ENCODE measurements at places on chromosomes 5 and 9.

GRCh38 chr5:17897776-17898175 is 263.5 kb downstream of the TAF11L14 start:
- DNase-seq, result no peak

DNA sequence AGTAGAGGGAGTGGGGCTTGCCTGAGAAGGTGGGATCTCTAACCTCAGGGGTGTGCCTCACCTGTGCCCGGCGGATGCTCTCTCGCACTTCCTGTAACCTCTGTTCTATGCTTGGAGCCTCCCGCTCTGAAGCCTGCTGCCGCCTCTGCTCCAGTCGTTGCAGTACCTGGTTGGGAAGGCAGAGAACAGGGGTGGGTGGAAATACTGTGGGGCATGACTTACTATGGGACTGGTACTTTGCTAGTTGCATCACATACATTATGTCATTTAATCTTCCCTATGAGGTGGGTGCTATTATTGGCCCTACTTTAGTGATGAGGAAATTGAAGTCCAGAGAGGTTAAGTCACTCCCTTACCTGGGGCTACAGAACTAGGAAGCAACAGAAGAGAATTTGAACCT is 5.2 kb downstream of the FCHSD1 start:
- no peak for DNase-seq

DNA sequence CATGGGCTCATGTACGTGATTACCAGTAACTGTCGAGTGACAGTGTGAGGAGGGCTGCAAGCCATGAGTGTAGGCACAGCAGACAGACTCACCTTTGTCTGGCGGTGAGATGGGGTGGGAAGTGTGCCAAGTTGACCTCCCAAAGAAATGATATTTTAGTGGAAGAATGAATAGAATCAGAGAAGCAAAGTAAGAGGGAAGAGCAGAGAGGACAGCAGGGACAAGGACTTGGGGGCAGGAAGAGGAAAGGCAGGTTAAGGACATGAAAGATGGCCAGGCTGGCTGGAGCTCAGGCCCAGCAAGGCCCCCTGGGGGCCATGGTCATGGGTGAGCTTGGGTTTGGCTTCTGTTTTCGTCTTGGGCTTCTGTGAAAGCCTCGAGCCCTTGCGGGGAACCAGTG is 20.2 kb downstream of the TGFBI start:
- DNase-seq, result no peak

DNA sequence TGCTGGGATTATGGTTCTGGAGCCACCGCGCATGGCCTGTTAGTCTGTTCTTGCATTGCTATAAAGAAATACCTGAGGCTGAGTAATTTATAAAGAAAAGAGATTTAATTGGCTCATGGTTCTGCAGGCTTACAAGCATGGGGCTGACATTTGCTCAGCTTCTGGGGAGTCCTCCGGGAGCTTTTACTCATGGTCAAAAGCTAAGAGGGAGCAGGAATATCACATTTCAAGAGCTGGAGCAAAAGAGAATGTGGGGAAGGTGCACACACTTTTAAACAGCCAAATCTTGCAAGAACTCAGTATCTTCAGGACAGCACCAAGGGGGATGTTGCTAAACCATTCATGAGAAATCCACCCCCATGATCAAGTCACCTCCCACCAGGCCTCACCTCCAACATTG is 12.1 kb downstream of the JAK2 start:
- no peak for DNase-seq

DNA sequence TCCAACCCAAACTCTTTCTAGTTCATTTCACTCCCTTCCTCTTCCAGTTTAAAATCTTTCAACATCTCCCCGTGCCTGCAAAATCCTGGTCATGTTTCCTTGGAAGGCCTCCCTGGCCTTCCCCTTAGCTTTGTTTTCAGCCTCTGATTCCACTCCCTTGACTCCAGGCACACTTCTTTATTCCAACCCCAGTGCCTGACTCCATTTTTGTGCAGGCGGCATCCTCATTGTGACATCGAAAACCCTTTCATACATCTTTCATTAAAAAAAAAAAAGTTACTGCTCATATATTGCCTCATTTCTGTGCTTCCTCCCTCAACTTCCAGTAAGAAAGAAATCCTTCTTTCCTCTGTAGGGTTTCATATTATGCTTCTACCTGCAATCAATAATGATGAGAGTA is 7.1 kb upstream of the TNFSF8 start:
- DNase-seq, result no peak

- DNase-seq, result peak; percentile 27
Measured at GRCh38 chr9:91146391-91147019, 215.2 kb downstream of the AUH start.

DNA sequence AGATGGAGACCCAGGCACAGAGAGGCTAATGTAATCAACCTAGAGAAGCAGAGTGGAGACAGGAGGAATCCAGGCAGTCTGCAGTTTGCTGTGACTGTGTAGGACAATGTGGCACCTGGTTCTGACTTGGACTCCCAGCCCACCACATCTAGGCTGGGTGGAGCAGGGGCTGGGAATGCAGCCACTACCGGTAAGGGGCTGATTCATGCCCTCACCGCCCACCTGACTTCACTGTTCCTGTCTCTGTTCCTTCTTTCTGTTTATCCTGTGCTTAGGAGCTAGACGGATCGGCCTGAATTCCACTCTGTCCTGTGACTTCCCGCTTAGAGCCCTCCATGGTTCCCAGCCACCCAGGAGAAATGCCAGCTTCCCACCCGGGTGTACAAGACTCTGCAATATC is 2.6 kb downstream of the PDLIM4 start:
- DNase-seq, result peak; percentile 76

DNA sequence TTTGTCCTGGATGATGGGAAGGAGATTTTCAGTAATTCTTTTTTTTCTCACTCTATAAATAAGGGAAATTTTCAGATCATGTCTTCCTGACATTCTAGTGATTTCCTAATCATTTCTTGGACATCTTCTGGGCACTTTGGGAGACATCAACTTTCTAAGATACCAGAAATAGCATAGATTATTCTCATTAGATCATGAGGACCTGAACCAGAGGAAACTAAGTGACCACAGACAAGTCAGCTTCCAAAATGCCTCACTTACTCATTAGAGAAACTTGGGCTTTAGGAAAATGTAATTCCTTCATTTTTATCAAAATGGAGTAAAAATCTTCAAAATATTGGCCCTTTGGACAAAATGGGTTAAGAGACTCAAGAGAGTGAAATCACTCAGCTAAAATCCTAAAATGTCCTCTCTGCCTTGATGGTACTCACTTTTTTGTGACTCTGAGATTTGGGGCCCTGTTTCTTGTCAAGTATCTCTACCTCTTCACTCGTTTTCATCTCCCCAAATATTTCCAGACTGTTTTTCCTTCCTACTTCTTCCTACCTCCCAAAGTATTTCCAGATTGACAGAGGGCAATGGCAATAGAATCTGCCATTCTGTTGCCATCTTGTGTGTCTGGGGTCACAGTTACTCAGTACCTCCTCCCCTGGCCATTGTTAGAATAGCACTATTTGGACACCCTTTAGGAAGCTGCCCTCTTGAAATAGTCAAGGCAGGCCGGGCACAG is 194.5 kb downstream of the NR3C1 start:
- DNase-seq, result peak; percentile 57

DNA sequence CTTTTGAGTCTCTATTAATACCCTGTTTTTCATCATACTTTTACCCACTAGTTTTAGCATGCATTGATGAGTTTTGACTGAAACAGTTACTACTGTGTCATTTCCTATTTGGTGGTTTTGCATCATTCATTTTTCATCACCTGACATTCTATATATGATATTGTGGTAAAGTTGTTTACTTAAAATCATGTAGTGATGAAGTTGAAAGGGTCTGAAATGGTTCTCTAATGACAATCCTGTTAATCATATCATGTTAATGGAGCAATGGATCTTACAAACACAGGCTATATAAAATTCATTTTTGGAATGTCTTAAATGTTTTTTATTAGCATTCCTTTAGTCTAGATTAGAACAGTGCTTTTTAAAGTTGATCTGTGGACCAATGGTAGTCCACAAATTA is 84.1 kb downstream of the ERBIN start:
- DNase-seq, result peak; percentile 14

- DNase-seq, result no peak
Measured at GRCh38 chr5:78554670-78555069, 93.9 kb downstream of the LHFPL2 start.

GRCh38 chr9:98455256-98456155 is 200.1 kb upstream of the TBC1D2 start:
- peak; percentile 80 for DNase-seq

GRCh38 chr9:129586245-129586644 is 34.7 kb downstream of the C9orf50 start:
- DNase-seq, result no peak

DNA sequence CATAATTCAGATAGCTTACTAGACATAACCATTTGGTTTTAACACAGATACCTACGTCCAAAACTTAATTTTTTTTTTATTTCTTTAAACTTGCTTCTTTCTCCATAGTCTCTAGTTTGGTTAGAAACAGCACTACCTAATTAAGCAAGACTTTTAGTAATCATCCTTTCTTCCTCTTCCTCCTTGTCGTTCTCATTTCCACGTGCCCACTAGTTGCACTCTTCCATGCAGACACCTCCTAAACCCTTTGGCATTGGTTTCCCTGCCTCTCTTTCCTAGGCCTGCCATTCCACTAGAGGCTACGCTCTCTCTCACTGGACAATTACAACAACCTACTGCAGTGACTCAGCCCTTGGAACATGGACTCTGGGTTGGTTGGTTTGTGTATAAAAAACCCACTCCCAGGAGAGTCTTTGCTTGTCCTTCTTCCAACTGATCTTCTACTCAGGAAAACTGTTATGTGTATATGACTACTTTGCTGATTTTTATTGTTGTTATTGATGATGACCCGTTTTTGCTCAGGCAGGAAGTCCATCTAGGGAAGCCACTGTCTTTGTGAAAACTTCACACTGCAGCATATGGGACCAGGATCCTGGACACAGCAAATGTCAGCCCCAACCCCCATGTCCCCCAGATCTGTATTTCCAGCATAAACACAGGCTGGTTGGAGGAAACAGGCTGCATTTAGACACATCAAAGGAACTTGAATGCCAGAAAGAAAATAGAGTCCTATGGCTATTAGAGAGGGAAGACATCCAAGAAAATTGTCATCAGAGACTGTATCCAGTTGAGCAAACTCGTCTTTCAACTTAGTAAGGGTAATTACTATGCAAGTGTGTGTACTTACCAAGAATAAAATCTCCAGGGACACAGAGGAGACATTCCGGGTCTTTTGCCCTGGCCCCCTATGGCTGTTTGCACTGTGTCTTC is 503.2 kb downstream of the GADD45G start:
- no peak for DNase-seq

GRCh38 chr9:70412832-70413463 is 1.5 kb downstream of the KLF9 start:
- DNase-seq, result peak; percentile 77

DNA sequence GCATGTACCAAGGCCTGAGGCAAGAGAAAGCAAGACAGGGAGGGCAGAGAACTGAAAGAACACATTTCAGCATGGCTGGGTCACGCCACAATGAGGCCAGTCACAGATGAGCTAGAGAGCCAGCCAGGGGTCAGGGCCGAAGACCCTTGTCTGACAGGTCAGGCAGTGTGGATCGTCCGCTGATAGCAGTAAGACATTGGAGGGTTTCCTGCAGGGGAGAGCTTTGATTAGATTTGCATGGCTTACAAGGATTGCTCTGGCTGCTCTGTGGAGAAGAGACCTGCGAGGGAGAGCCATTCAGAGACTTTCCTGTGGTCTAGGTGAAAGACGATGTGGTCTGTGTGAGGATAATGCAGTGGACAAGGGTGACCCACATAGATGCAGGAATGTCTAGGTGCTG is 93.1 kb downstream of the RALGPS1 start:
- DNase-seq, result no peak
